ENCODE measurements at places on chromosomes 5 and 9.
A peak's percentile ranks its signal among the peaks of the same experiment; 100 is the strongest.

DNA sequence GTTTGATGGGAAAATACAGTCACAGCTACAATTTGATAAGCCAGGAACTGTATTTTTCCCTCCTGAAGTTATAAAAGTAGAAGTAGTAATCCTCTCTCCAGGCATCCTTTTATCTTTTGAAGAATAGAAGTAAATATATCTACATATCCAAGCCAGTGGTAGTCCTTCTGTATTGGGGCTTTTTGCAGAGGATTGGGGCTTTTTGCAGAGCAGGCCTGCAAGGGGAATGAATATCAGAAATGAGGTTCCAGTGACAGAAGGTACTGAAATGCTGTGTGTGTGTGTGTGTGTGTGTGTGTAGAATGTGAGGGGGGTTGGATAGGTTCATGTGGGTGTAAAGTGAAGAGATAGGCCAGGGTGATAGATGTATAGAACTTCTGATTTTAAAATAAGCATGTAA lies 127.4 kb downstream of the COMMD10 start:
- H3K36me3 ChIP-seq = no peaks in the 10 kb centered on the region
- H3K4me1 ChIP-seq = no peaks in the 10 kb centered on the region
- DNase-seq = no peak

DNA sequence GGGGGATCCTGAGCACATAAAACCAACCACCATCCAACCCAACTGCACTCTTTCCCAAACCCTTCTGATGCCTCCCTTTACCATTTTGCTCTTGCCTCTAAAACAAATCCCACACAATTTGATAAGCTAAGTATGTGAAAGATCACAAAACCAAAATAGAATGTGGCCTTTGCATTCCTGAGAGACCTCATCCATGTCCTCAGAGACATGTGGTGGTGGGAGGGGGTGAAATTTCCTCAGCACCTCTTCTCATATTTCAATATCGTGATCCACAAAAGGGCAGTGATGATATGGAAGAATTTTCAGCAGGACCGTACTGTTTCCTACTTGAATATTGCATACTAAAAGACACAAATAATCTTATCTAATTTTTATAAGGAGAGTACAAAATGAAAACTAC lies 423.3 kb downstream of the TLE1 start:
- H3K4me3 ChIP-seq = no peak overlapping the region
- no peak for DNase-seq
- H3K27me3 ChIP-seq = no peaks in the 10 kb centered on the region
- H3K4me1 ChIP-seq = no peaks in the 10 kb centered on the region
- H3K27ac ChIP-seq = no peak overlapping the region

DNA sequence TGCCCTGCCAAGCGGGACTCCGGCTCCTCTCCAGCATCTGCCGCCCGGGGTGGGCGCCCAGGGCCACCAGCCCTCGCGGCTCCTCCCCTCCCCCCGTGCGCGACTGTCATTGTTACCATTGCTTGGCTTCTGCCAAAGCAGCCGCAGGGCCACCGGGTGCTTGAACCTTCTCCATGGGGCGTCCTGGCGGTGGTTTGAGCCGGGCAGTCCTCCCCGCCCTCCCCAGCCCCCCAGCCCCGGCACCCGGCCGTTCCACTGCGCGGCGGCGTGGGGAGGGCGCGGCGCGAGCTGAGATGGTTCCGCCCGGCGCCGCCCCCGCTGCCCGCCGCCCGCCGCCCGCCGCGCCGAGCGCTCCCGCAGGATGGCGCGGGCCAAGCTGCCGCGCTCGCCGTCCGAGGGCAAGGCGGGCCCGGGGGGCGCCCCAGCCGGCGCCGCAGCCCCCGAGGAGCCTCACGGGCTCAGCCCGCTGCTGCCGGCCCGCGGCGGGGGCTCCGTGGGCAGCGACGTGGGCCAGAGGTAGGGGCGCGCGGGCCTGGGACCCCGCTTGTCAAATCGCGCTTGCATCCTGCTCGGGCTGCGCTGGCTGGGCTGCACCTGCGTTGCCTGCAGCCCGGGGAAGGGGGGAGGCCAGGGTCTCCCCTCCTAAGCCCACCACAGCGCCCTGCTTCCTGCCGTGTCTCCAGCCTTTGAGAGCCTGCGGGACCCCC lies 34.4 kb downstream of the KCNT1 start:
- no peak overlapping the region for H3K4me3 ChIP-seq
- H3K36me3 ChIP-seq = no peaks in the 10 kb centered on the region
- no peaks in the 10 kb centered on the region for H3K4me1 ChIP-seq
- H3K27me3 ChIP-seq = peaks cover 19% of the 10 kb centered on the region
- DNase-seq = no peak

DNA sequence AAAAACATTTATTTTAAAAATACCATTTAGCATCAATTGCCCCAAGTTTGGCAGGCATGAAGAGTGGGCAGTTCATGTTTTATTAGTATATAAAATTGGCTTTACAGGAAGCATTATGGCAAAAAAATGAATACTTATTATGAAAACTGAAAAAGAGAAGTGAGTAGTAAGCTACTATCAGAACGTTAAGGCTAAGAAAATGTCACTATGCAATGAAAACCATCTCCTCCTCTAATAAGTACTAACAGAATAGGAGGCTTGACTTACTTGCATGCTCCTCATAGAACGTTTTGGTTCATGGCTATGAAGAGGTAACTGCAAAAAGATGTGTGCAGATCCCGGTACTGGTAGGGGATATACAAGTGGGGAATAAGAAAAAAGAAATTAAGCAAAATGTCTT lies 23.6 kb downstream of the TICAM2 start:
- H3K27ac ChIP-seq = no peak overlapping the region
- H3K4me3 ChIP-seq = no peak overlapping the region
- H3K36me3 ChIP-seq = no peaks in the 10 kb centered on the region

- no peaks in the 10 kb centered on the region for H3K27me3 ChIP-seq
- no peak for DNase-seq
- H3K4me3 ChIP-seq = no peak overlapping the region
- no peak overlapping the region for H3K27ac ChIP-seq
- H3K36me3 ChIP-seq = no peaks in the 10 kb centered on the region
Measured at GRCh38 chr5:9108162-9108561, 437.7 kb downstream of the SEMA5A start.

DNA sequence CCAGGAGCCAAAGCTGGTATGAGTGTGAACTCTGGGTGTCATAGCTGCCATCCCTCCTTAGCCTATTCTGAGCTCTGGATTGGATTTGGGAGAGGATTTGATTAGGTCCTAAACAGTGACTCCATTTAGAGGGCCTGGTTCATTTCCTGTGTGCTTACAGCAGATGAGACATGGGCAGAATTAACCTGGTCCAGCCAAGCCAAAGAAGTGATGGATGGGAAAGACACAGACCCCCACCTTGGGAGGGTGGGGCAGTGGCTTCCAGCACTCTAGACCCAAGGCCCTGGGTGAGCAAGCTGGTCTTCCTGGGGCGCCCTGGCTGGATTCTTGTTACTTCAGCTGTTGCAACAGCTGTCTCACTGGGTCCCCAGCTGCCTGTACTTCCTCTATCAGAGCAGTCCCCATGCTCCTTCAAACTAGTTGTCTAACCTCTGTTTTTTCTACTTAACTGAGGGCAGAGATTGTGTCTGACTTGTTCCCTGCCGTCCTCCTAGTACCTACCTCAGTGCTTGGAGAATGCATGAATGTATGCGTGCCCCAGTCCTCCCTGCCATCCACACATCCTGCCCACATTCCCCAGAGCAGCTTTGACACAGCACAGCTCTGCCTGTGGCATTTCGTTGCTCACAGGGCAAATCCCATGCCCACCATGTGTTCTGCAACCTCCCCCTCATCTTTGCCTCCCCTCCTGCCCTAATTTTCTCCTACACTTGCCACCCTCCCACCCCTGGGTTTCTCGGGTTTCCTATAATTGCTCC lies 115.9 kb downstream of the RGS3 start:
- peak overlapping the region; percentile 25 for H3K4me3 ChIP-seq
- peak; percentile 44 for DNase-seq
- H3K36me3 ChIP-seq = peaks cover 17% of the 10 kb centered on the region

DNA sequence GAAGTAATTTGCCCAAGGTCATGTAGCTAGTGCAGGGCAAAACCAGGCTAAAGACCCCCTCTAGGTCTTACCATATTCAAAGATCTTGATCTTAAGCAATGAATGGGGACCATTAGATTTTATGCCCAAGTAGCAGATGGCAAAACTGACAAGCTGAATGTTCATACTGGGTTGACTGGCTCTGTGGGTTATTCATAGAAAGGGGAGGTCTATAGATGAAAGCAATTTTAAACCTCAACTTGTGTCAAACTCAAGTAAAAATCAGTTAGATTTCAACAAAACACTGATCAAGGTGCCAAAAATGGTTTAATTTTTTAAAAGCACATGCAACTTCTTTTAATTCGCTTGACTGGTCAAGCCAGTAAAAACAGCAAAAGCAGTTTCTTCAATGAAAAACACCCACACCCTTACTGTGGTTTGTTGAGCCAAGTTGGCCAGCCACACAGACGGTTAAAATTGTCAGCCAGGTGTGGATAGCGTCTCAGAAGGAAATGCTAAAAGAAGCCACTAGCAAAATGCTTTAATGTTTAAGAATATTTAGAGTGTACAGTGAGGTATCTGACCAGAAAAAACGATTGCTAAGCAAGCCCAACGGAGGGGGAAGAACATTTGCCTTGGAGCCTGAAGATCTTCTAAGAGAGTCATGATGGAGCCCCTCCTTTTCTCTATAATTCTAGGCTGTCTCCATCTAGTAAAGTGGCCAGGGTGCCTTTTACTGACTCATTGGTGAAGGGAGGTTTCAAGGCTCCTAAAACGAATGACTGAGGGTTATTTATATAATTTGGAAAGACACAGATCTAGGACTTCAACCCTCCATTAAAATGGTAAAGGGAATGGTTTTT lies 539.6 kb upstream of the CLINT1 start:
- H3K36me3 ChIP-seq = no peaks in the 10 kb centered on the region
- H3K27me3 ChIP-seq = no peaks in the 10 kb centered on the region
- no peak overlapping the region for H3K4me3 ChIP-seq
- no peak overlapping the region for H3K27ac ChIP-seq
- no peaks in the 10 kb centered on the region for H3K4me1 ChIP-seq
- DNase-seq = no peak

DNA sequence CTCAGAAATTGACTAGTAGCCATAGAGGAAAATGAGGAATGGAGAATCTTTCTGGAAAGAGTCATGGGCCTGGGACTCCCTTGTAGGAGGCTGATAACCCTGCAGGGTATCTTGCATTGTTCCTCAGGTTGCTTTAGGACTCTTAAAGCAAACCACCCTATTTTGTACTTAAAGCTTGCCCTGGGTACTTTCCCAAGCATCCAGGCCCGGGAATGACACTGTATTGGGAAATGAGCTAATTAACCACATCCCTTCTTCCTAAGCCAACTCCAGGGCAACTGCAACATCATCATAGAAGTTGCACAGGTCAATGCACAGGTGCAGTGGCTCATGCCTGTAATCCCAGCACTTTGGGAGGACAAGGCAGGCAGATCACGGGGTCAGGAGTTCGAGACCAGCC lies 55.9 kb downstream of the UGCG start:
- H3K27ac ChIP-seq = no peak overlapping the region
- no peak overlapping the region for H3K4me3 ChIP-seq
- DNase-seq = no peak

DNA sequence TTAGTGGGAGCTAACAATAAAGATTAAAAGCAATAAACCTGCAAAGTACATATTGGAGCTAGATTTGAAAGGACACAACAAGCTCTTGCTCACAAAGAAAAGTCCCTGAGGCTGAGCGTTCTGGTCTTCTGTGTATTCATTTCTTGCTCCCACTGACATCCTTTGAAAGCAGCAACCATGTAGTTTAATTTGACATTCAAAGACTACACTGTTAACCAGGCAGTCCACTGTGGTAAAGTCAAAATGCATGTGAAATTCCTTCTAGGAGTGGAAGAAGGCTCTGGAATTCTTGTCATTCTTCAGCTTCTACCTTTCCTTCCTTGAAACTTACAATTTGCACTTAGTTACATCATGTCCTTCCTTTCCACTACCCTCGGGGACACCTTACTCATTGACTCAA lies 480.7 kb downstream of the CSNK1G3 start:
- H3K27me3 ChIP-seq = no peaks in the 10 kb centered on the region
- H3K4me3 ChIP-seq = no peak overlapping the region
- DNase-seq = no peak
- no peaks in the 10 kb centered on the region for H3K4me1 ChIP-seq
- H3K27ac ChIP-seq = no peak overlapping the region

GRCh38 chr9:130172858-130173665 lies 858 bp downstream of the NCS1 start:
- peak overlapping the region; percentile 12 for H3K4me3 ChIP-seq
- peaks cover 14% of the 10 kb centered on the region for H3K4me1 ChIP-seq
- H3K27me3 ChIP-seq = peaks cover 28% of the 10 kb centered on the region
- H3K27ac ChIP-seq = no peak overlapping the region
- no peaks in the 10 kb centered on the region for H3K36me3 ChIP-seq

GRCh38 chr5:101977729-101978345 lies 318.2 kb downstream of the SLCO4C1 start:
- H3K27ac ChIP-seq = no peak overlapping the region
- H3K27me3 ChIP-seq = no peaks in the 10 kb centered on the region
- H3K4me3 ChIP-seq = no peak overlapping the region
- no peaks in the 10 kb centered on the region for H3K36me3 ChIP-seq

- H3K4me3 ChIP-seq = no peak overlapping the region
- no peaks in the 10 kb centered on the region for H3K4me1 ChIP-seq
- H3K27ac ChIP-seq = no peak overlapping the region
Measured at GRCh38 chr5:119017994-119018393, 29.6 kb upstream of the DTWD2 start.

DNA sequence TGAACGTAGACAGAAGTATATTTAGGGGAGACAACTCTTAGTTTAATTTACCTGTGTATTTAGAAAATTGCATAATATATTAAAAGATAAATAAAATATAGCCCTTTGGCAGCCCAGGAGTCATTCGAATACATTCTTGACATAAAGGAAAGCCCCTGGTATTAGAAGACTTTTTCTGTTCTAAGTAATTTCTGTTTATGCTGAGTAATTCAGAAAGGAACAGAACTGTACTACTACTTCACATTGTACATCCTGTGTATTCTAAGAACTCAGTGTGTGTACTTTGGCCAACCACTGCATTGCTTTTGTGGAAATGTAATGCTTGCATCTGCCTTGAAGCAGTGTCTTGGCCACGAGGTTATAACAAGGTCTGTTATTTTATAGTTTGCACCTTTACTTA lies 136.4 kb downstream of the KDM4C start:
- H3K4me3 ChIP-seq = no peak overlapping the region
- no peaks in the 10 kb centered on the region for H3K27me3 ChIP-seq
- peaks cover 35% of the 10 kb centered on the region for H3K36me3 ChIP-seq
- peaks cover 5% of the 10 kb centered on the region for H3K4me1 ChIP-seq
- no peak for DNase-seq
- no peak overlapping the region for H3K27ac ChIP-seq

Data from CD4-positive, alpha-beta T cell (primary cell).